Activated T-cell treated with anti-CD3 and anti-CD28 coated beads for 24 hours (primary cell): ENCODE measurements at places on chromosomes 1 and 21.

DNA sequence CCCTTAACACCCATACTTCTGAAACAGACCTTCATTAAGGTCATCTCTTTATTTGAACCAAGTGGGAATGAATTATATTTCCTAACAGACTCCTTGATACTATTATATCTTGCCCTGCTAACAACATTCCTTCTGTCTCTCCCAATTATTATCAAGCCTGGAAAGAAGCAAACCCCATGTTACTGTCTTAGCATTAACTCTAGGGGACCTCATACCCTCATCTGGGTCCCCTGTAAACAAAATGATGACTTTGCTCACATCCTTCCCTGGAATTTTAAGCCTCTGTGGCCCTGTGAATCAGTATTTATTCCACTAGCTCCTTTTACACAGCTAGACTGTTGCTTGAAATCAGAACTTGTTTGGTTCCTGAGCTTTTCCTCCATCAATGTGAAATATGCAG lies 38.3 kb upstream of the BCL10 start:
- no peak for DNase-seq

DNA sequence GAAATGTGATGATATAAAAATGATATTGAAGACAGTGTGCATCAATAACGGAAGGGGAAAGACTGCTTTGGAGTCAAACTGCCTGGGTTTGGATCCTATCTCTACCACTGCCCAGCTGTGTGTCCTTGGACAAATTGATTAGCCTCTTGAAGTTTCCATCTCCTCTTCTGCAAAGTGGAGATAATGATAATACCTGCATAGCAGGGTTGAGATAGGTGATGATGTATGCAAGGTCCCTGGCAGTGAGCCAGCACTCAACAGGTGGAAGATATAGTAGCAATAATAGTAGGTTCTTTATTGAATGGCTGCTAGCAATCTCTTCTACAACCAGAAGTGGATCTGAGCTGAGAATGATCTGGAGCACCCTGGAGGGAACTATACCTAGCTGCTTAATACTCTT lies 166.7 kb downstream of the MIS18A start:
- no peak for DNase-seq

DNA sequence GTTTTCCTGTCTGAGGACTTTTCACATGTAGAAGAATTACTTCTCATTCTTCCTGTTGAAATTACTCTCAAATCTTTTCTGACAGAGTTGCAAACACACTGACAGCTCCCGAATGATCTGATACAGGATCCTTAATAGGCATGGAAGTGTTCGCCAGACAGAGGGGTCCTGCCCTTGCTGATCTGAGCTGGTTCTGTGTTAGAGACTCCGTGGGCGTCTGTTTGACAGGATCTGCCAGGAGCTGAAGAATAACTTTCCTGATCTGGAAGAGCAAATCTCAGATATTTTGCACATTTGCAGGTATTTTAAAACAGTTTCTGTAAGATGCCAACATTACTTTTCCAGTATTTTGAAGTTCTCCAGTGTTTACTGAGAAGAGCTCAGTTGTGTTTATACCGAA lies 202.3 kb downstream of the DYRK1A start:
- DNase-seq, result no peak

GRCh38 chr1:79090985-79091384 lies 84.5 kb upstream of the ADGRL4 start:
- no peak for DNase-seq

DNA sequence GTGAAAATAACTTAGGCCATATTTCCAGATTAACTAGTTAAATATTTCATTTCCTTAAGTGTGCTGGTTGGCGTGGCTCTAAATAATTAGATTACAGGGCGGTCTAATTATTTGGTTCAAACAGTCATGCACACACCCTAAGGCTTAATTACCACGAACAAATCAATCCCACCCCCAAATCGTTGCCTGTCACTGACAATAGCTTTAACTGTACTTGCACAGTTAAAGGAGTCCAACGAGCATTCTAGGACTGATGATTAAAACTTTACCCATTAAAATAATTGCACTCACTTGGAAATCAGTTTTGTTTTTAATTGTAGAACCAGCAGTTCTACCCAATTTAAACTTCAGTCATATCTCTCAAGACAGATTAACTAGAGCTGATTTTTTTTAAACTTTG lies 1.5 kb upstream of the POU2F1 start:
- DNase-seq, result no peak

GRCh38 chr1:200415227-200415626 lies 5.4 kb upstream of the ZNF281 start:
- DNase-seq, result no peak
